CD4-positive, alpha-beta T cell treated with Interleukin-4 for 1 hour (primary cell): ENCODE measurements at places on chromosomes 1 and 21.

DNA sequence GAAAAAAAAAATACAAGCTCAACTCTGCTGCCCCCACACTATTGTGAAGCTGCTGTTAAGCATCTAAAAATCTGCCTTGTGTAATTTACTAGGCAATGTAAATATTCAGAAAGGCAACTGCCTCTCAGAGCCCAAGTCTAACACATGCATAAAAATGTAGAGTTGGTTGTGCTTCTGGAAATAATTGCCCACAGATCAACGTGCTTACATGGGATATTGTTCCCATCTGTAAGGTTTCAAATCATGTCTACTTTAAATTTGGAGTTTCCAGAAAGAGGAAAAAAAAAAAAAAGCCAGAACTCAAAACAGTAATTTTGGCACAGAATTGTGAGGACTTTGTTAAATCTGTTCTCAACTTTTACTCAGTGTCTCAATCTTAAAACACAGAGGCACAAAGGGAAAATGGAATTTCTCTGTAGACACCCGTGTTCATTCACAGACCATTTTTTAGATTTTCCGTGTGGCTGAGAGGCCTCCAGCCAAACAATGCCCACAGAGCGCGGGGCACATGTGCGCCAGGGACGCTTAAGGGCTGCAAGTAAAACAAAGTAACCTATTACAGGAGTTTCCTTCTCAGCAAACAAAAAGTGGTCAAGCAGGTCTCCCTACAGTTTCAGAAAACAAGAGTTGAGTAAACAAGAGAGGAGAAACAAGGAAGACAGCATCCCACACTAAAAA is 115.5 kb downstream of the RERE start:
- no peak for DNase-seq

DNA sequence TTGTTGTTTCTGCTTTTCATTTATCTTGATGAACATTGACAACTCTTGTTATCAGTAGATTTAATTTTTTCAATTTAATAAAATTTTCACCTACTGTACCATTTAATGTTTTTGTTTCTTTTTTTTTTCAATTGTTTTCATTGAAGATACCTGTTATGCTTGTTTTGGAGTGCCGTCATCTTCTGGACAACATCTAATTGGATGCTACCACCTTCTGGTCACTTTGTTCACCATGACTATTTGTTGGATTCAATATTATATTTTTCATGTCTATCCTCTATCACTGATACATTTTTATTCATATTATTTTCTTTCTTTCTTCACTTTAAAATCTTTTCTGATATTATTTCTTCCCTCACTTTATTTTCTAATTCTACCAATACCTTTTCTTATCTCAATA is 14.0 kb downstream of the KRTAP21-2 start:
- no peak for DNase-seq

DNA sequence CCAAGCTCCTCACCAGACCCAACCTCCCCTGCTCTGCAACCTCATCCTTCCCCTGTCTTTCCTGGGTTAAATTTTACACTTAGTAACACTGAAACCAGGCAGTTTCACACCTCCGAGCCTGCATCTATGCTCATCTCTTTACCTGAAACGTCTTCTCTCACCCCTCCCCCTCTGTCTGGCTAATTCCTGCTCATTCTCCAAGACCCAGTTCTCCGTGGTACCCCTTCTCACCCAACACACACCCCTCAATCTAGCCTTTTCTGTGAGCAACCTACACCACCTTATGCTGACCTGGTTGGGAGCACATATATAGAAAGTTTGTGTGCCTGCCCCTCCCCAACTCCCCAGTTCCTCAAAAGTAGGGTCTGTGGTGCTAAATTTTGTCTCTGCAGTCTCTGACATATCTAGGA is 3.7 kb upstream of the KIAA1614 start:
- DNase-seq: no peak

GRCh38 chr1:199898654-199899053 is 128.9 kb upstream of the NR5A2 start:
- DNase-seq: no peak

DNA sequence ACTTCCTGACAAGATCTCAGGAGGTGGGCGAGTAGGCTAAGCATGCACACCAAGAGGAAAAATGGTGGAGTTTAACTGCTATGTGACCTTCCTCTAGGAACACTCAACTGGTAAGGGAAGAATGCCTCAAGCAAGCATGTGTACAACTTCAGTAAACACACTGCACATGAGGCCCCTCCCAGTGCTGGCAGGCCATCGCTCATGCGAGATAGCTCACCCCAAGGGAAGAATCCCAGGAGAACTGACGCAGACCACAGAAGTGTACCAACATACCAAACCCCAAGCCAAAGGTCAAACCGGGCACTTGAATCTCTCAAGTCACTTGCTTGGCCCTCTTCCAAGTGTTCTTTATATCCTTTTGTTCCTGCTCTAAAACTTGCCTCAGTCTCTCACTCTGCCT is 40.5 kb upstream of the GALNT2 start:
- no peak for DNase-seq

- peak; percentile 58 for DNase-seq
Observed at GRCh38 chr1:59046730-59047157, 250.2 kb upstream of the FGGY start.

GRCh38 chr1:77802026-77802425 is 22.6 kb downstream of the MIGA1 start:
- DNase-seq: no peak

GRCh38 chr1:228385232-228385631 is 21.4 kb downstream of the TRIM11 start:
- DNase-seq: no peak

DNA sequence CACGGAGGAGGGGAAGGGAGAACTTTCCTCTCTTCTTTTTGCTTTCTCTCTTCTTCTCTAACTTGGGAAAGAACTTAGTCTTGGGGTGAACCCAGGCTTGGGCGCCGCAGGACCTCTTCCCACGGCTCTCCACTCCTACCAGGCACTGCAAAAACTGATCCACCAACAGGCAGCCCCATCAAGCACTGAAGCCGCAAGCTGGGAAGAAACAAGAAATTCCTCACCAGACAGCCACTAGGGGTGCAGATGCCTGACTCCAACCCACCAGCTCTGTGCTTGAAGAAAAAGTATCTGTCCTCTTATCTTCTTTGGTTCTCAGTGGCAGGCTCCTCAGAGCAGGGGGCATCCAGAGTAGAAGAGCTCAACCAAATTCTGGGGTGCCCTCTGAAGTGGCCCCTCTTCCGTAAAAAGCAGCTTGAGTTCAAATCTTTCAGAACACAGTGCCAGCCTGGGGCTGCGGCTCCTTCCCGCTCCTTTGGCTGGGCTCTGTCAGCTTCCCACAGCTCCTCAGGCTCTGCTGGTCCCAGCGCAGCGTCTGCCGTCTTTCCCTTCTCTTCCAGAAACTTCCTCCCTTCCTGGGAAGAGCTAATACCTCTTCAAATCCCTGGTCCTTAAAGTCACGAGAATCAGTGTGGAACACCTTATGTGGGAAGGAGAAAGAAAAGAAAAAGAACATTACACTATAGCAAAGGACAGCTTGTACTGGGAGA is 2.4 kb downstream of the SLC41A1 start:
- DNase-seq: no peak

GRCh38 chr1:28031173-28031572 is 57.2 kb downstream of the EYA3 start:
- no peak for DNase-seq

- DNase-seq: no peak
Observed at GRCh38 chr21:46509741-46510502, 51.2 kb downstream of the DIP2A start.

DNA sequence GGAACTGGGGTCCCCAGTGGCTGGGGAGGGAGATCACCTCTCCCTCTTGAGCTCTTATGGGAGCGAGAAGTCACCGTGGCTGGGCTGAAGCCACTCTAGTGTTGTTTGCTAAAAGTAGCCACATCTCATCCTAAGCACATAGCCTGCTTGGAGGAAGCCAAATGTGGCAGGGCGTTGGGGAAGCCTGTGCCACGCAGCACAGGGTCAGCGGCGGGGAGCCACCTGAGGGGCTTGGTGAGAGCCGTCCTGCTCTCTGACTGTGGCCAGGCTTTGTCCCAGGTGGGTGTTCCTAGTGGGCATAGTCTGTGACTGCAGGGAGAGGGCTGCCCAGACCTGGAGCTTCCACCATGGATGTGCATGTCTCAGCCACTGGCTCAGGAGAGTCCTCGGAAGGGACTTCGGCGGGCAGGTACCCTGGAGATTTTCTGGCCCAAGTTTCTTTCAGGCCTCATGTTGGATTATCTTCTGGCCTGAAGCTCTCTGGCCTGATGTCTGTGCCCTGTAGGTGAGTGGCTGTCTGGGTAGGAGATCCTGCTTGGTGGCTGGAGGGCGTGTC is 38.9 kb downstream of the MORN1 start:
- DNase-seq: no peak

DNA sequence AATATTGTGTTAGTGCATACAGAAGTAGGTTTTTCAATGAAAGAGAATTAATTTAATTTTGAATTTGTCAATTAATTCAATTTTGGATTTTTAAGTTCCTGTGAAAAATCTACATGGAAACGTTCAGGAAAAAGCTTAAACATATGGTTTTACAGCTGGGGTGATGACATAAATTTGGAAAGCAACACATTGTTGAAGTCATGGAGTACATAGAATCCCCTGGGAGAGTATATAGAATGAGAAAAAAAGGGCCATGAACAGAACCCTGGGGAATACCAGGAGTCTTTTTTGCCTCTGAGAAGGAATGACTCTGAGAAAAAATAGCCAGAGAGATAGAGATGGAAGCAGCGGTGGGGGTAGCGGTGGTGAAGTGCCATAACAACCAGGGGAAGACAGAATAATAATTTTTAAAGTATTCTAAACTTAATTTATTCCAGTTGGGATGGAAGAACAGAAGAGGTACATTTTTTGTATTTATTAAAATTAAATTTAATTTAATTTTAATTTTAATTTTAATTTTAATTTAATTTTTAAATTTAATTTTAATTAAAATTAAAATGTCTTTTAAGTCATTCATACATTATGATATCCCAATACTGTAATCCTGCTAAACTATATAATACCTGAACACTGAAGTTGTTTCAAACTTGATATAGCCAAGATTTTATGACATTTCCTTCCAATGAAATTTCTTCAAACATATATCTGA is 48.9 kb downstream of the NME7 start:
- no peak for DNase-seq

GRCh38 chr1:183670169-183670568 is 17.1 kb upstream of the APOBEC4 start:
- no peak for DNase-seq

GRCh38 chr1:145751491-145752037 is 32.3 kb downstream of the CD160 start:
- DNase-seq: no peak

- no peak for DNase-seq
Observed at GRCh38 chr1:245420926-245421325, 266.1 kb downstream of the KIF26B start.

DNA sequence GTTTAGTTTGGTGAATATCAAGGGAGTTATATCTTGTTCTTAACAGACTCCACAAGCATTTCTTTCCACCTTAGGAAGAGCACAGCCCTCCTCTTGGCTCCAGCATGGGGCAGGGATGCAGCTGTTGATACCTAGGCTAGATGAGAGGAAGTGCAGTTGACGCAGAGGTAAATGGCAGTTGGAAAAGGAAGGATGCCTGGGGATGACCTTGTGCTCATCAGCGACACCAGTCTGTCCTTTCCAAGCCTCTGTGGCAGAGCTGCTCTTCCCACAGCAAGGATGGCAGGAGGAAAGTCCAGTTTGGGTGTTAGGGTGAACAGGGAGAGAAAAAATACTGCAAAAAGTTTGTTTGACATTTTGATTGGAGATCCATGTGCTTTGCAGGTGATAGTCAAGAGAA is 6.2 kb downstream of the PROX1 start:
- no peak for DNase-seq

GRCh38 chr1:233667741-233668140 is 53.8 kb downstream of the KCNK1 start:
- DNase-seq: no peak

GRCh38 chr21:42398436-42399028 is 2.7 kb upstream of the TMPRSS3 start:
- DNase-seq: no peak

DNA sequence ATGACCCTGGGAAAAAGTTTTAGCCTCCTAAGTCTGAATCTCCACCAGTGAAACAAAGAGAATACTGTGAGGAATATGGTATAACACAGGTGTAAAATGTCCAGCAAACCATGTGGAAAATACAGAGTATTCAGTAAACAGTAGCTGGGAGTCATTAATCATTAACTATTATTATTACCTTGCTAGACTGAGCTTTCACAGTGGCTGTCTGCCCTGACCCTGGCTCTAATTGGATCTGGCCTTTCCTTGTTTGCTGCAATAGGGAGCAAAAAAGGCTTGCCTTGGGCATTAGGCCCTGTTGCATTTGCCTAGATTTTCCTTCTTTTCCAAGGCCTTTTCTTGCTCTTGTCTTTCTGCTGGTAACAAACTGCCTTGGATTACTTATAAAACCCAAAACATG is 179.1 kb upstream of the BEND5 start:
- no peak for DNase-seq

GRCh38 chr1:59204001-59204400 is 92.9 kb upstream of the FGGY start:
- DNase-seq: no peak

DNA sequence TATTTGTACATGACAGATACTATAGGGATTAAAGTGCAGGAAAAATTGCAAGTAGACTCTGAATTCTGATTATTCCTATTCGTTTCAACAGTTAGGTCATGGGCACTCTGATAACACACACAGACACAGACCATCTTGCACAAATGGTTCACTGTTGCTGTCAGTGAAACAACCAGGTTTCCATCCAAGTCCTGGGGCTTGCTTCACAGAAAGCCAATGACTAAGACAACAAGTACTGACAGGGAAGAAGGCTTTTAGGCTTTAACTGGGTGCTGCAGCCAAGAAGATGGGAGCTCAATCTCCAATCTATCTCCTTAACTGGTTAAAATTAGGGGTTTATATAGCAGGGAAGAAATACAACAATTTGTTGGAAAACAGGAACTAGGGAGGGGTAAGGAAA is 57.6 kb downstream of the RIMS3 start:
- DNase-seq: no peak
